Astrocyte of the spinal cord (primary cell): ENCODE measurements at places on chromosomes 2 and 18.

- DNase-seq = no peak
Observed at GRCh38 chr2:102014041-102014345, 22.2 kb downstream of the IL1R2 start.

DNA sequence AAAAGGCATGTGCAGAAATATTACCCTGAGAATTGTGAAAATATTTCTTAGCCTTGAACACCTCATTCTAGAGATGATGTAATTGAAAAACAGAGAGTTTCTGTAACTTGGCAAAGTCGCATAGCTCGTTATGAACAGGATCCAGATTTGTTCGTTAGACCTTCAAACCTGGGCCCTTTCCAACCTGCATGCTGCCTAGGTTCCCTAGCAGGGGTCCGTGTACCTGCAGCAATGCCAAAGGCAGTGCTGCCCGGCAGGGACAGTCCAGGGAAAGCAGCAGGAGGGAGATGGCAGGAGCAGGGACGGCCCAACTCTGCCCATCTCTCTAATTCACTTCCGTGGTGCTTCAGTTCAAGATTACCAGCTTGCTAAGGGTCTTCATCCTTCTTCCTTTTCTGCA, 12.0 kb downstream of the PIEZO2 start:
- DNase-seq = no peak

- DNase-seq = no peak
Observed at GRCh38 chr2:84306361-84306760, 152.7 kb downstream of the SUCLG1 start.

- no peak for DNase-seq
Observed at GRCh38 chr18:61774846-61775245, 118.0 kb downstream of the RNF152 start.

DNA sequence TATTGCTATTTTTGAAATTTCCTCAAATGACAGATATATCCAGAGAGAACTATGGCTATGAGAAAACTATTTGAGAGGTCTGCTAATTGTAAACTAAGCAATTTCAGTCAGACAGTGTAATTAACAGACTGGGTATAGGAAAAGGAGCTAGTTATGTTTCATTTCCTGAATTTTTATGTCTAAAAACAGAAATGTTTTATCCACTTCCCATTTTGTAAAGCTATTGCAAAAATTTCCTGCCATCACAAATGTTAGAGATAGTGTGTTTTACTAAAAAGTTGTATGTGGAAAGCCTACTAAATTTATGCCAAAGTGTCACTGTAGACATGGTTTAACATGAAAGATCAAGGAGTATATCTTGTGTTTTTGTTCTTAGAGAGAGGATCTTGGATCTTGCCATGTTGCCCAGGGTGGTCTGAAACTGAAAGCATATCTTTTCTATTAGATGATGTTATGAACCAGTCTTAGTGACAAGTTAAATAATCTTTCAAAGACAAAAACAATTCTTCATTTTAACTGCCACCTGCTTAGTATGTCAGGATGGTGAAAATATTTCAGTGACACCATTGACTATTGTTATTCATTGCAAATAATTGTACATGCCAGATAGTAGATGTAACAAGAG, 40.5 kb upstream of the ITPRID2 start:
- no peak for DNase-seq

GRCh38 chr18:58051765-58052460, 7.9 kb downstream of the NEDD4L start:
- DNase-seq = peak; percentile 32

GRCh38 chr2:167187049-167187727, 298.9 kb downstream of the XIRP2 start:
- DNase-seq = no peak

DNA sequence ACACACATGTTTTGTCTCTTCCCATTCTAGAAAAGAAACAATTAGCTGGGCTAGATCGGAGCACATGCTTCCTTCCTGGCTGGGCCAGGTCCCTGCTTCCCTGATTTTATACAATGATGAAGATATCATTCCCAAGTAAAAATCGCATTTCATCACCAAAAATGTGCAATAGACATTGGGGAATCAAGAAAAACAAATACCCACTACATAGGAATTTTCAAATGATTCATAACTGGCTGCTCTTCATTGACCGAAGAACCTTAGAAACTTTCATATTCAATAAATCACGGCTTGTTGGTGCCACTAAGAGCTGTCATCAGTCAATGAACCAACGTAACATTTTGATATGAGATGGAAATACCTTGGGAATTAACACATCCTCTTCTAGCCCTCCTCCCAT, 373.6 kb upstream of the TRIB2 start:
- no peak for DNase-seq

DNA sequence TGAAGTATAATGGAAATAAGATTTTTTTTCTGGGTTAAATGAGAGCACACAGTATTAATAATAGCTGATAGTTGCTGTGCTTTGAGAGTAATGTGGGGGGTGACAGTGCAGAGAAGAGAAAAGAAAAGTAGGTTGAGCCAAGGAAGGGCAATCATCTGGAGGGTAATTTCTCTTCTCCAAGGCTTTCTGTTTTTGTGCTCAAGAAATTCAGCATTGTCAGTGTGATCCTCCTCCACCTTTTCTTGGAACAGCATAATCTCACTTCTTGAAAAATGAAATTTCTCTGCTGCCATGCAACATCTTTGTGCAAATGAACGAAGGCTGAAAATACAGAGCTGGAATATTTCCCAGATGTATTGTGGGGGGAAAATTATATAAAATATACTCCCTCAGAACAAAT, 673.1 kb downstream of the LRRTM4 start:
- no peak for DNase-seq

- DNase-seq = no peak
Observed at GRCh38 chr2:86087936-86088850, 17.5 kb downstream of the POLR1A start.

DNA sequence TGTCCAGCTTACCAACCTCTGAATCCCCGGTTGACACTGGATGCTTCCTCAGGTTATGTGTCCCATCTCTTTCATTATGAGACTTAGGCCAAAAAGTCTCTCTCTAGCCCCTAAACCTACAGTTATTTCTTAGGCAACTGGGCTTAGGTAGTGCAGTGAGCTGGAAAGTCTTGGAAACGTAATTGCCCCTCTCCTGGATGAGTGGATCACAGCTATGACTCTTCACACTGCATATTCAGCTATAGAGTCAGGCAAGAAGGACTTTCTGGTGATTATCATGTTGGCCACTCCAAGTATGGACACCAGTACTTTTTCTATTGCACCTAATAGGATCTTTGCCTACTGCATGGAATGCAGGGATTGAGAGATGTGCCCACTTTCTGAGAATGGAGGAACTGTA, 458.3 kb upstream of the CELF4 start:
- no peak for DNase-seq

DNA sequence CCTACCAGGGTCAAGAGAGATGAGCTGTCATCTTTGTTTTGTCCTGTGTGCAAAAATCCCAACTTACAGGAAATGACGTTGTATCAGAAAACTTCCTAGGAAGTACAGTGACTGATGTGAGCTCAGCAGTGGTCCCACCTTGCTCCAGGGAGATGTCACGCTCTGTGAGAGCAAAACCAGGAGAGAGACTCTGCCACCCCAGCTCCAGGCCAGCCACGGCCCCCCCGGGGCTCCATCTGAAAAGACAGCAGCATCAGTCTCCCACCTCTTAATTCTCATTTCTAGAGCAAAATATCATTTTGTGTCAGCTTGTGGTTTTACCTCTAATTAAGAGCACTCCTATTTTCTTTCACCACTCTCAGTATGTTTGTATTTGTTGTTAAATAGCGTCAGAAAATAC, 57.5 kb downstream of the MYL12B start:
- no peak for DNase-seq

- DNase-seq = peak; percentile 76
Observed at GRCh38 chr18:43847164-43848091, 570.1 kb upstream of the SYT4 start.

DNA sequence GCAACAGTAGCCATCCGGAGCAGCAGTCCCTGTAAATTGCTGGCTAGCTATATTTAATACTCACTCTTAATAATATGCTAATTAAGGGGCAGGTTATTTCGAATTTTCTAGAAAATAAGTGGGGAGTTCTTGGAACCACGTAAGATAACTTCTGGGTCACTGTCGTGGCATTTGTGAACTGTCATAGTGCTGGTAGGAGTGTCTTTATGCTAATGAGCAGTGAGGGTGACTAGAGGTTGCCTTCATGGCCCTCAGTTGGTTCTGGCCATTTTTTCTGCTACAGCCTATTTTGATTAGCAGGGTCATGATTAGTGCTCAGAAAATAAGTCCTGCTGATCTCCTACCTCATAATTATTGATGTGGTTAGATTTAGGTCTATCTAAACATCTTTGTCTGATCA, 249.9 kb upstream of the RASGRP3 start:
- DNase-seq = no peak

DNA sequence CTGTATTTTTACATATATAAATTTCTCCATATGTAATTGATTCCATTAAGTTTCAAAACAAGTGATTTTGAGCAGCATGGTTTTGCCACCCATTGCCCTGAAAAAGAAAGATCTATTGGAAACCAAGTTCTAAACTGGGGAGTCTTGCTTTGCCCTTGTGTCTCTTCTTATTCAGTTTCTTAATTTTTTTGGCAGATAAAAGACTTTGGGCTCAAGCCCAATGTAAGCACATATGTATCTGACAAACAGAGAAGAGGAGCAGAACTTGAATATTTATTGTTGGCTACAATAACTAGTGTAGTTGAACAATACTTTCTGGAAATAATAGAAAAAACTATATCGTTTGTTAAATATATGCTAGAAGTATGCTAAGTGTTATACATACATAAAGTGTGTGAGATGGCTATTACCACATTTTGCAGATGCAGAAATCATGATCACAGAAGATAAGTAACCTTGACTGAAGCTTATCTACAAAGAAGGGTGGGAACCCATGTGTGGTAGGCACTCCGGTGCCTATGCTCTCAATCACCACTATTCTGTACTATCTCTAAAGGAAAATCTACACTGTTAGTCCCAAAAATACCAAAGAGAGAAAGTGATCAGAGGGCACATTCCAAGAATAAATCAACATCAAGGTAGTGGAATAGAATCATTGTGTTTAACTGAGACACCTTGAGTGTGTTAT, 109.1 kb downstream of the PLA2R1 start:
- DNase-seq = no peak

- peak; percentile 86 for DNase-seq
Observed at GRCh38 chr2:174846941-174847938, 83.0 kb upstream of the CHRNA1 start.

DNA sequence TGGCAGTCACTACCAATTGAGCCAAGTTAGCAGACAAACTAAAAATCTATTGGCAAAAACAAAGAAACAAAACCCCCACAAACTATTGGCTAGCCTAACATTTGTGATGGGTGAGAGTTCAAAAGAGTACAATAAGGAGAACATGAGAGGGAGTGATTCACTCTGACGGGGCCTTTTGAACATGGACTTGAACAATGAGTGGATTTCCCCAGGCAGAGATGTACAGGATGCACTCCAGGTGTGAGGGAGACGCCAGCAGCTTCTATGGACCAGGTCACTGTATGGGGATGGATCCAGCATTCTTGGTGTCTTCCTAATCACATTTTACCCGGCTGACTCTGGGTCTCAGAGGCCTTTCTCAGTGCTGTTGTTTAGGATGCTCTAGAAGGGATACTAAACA, 167.5 kb upstream of the SMAD2 start:
- DNase-seq = no peak

DNA sequence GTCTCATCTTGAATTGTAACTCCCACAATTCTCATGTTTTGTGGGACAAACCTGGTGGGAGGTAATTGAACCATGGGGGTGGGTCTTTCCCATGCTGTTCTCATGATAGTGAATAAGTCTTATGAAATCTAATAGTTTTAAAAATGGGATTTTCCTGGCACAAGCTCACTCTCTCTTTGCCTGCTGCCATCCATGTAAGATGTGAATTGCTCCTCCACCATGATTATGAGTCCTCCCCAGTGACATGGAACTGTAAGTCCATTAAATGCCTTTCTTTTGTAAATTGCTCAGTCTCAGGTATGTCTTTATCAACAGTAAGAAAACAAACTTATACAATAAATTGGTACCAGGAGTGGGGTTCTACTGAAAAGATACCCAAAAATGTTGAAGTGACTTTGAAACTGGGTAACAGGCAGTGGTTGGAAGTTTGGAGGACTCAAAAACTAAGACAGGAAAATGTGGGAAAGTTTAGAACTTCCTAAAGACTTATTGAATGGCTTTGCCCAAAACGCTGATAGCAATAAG, 601.4 kb downstream of the ZEB2 start:
- DNase-seq = no peak

- no peak for DNase-seq
Observed at GRCh38 chr18:23669804-23670405, 7.2 kb upstream of the ANKRD29 start.

DNA sequence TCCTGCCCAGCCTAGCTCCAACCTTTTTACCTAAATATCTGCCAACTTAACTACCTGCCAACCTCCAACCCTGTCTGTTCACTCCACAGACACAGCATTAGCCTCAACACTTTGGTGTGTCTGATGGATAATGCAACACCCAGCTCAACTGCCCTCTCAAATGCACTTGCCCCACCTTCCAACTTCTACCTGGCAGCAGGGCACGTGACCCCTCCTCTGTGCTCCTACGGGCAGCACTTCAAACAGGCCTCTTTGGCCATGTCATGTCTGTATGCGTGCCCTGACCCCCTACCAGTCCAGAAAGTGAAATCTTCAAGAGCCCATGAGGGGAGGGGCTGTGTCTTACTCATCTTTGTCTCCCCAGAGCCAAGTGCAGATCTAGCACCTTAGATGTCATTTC, 25.5 kb downstream of the RNF149 start:
- no peak for DNase-seq

GRCh38 chr18:70047931-70048603, 100.4 kb upstream of the CD226 start:
- DNase-seq = peak; percentile 47

GRCh38 chr18:9210966-9211365, 74.4 kb downstream of the ANKRD12 start:
- DNase-seq = no peak

DNA sequence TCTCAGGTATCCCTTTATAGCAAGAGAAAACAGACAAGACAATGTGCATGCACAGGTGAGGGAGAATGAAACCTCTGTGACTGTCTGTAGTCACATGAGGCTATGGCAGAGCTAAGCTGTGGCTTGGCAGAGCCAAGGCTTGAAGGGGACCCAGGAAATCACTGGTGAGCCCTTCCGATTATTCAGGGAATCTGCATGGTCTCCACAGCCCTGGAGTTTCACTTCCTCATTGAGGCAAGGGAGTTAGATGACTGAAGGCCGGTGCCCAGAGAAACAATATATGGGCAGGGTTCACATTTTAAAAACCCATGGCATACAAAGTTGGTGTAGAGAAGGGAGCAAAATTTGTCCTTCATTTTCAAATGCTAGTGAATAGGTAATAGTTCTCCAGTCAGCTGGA, 144.4 kb upstream of the REV1 start:
- no peak for DNase-seq
